Brain (organoid and tissue), 16 donors: ENCODE measurements at places on chromosomes 7 and 10. TPM values are rescaled to one million over a fixed set of nuclear protein-coding genes. Genes with fewer than 3 reads are reported as not detected.

The SLC26A5 gene
- polyA plus RNA-seq: 0.49 TPM

The LRRN3 gene
- polyA plus RNA-seq: 7.2 TPM

The ITGB8 gene
- 2.7 TPM for polyA plus RNA-seq

The SUFU gene
- 14.5 TPM for polyA plus RNA-seq

The GDF10 gene
- polyA plus RNA-seq: 1.1 TPM

The VWC2 gene
- polyA plus RNA-seq: 0.15 TPM

The CALHM1 gene
- polyA plus RNA-seq: 0.37 TPM

DNA sequence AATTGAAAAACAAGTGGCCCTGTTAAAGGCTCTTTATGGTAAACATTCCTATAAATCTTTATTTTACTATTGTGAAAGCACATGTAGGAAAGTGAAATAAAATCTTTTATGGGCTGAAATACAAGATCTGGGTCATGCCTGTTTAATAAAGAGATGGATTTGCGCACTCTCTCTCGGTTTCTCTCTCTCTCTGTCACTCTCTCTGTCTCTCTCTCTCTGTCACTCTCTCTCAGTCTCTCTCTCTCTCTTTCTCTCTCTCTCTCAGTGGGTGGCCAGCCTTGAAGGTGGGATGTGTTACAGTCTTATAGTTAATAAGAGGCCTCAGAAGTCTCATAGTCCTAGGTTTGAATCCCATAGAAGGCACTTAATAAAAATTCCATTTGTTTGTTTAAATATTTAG lies 2.4 kb downstream of the TAC1 start:
- DNase-seq: no peak

DNA sequence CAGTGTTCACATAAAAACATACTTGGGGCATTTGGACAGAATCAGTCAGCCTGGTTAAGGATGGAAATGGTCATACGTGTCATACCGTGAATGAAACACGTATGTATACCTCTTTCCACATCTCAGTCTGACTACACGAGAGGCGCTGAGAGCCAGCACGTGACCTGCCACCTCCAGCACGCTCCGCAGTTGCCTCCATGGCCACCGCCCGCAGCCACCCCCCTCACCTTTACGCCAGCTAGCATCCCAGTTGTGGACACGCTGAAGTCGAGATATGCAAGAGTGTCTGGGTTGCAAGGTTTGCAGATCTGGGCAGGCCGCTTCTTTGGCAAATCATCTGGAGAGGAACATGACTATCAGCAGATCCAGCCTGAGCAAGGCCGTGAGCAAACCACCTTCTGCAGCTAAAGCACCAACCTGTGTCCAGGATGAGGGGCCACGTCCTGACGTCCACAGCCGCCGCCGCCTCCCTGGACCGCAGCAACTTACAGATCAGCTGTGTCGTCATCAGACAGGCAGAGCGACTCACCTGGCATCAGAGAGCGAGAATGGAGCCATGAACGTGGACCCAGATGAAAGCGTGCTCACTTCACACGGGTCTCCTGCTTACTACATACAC lies 209.4 kb downstream of the ZMYND11 start:
- no peak for DNase-seq

DNA sequence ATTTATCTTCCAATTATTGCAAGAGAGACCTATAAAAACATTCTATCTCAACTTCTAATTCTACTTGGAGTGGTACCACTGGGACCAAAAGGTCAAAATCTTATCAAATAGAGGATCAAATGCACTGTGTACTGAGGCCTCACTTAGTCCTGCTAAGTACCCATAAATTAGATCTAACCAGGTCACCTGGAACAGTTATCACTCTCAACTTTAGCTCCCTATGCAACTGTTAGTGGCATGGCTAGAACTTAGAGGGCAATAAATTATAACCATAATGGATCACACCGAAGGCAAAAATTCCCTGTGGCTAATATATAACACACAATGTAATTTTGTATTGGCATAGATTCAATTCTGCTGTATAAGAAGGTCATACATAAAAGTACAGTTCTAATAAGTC lies 428.9 kb downstream of the PCDH15 start:
- no peak for DNase-seq

GRCh38 chr7:156766666-156767065 lies 126.1 kb downstream of the RNF32 start:
- no peak for DNase-seq

DNA sequence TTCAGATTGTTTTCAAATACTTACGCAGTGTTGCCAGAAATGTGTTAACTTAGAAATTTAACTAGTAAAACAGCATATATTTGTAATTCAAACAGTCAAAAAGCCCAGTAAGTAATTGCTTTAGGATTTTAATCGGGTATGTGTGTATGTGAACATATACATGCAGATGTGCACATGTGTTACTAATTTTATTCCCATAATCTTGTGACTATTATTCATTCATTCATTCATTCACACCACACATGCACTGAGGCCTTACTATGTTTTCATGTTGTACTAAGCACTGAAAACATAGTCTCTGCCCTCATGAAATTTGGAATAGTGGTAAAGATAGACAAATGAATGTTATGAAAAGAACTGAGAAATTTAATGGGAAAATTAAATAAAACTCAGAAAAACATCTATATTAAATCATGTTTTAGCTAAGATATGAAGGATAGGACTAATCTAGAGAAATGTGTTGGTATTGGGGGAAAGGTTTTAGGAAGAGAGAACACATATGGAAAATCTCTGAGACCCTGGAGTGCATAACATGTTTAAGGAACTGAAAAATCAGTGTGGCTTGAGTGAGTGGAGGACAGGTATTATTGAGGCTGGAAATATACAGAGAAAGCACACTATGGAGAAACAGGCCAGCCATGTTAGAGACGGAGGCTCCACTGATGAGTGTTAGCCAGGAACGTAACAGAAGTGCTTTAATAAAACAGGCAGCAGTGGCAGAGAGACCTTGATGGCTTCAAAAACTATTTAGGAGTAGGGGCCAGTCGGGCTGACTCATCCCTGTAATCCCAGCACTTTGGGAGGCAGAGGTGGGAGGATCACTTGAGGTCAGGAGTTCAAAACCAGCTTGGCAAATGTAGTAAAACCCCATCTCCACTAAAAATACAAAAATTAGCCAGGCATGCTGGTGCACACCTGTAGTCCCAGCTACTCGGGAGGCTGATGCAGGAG lies 80.3 kb downstream of the HDAC9 start:
- no peak for DNase-seq

DNA sequence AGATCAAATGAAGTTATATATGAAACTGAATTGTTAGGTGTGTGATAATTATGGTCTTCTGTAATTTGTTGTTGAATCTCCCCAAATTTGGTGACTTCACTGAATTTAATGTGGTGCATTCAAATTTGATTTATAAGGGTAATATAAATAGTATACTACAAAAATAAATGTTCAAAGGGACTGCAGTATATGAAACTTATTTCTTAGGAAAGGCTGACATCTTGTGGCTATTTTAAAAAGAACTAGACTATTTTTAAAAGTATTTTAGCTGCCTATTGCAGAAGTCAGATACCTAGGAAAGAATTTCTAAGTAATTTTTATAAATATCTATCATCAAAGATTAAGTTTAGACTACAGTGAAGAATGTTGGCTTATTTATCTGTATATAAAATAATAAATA lies 36.6 kb downstream of the ATRNL1 start:
- DNase-seq: peak; percentile 54

DNA sequence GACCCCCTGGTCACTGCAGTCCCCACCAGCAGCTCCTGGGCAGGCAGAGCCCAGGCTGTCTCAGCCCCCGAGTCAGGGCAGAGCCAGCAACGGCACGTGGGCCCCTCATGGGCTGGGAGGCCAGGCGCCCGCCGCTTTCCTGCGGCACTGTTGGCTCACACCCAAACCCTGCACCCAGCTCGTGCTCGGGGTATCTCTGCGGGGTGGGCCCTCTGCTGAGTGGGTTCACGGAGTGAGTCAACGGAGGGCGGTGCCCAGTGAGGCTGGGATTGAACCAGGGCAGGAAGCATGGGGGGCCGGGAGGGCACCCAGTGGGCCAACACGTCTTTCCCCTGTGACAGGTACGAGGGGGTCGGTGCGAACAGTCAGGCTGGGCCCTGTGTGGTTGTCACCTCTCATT lies 28.9 kb downstream of the ADAP1 start:
- no peak for DNase-seq

DNA sequence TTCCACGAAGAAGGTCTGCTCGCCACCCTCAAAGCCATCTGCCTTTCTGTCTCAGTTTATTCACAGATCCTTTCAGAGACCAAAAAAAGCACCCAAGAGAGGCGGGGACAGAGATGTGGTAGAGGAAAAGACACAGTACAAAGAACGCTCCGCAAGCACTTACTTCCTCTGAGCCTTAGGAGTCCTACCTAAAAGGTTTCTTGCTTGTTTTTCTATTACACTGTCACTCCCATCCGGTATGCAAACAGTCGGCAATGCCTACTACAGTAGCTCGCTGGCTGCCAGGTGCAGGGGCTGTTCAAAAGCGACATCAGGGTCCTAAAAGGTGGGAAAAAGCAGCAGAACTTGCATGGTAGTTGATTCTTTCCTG lies 816 bp downstream of the TECPR1 start:
- no peak for DNase-seq

DNA sequence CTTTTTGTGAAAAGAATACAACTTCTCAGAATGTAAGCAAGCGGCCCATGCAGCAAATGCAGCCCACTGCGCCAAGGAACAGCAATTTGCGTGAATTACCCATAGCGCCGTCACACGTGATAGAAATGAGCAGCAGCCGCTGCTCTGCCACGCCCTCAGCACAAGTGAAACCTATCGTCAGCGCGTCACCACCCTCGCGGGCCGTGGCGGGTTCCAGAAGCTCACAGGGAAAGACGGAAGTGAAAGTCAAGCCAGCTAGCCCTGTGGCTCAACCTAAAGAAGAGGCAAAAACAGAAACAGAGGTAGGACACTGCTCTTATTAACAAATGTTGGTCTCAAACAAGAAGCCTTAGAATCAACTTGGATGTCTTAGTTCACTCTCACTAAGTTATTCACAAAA lies 70.5 kb downstream of the SHH start:
- DNase-seq: no peak

DNA sequence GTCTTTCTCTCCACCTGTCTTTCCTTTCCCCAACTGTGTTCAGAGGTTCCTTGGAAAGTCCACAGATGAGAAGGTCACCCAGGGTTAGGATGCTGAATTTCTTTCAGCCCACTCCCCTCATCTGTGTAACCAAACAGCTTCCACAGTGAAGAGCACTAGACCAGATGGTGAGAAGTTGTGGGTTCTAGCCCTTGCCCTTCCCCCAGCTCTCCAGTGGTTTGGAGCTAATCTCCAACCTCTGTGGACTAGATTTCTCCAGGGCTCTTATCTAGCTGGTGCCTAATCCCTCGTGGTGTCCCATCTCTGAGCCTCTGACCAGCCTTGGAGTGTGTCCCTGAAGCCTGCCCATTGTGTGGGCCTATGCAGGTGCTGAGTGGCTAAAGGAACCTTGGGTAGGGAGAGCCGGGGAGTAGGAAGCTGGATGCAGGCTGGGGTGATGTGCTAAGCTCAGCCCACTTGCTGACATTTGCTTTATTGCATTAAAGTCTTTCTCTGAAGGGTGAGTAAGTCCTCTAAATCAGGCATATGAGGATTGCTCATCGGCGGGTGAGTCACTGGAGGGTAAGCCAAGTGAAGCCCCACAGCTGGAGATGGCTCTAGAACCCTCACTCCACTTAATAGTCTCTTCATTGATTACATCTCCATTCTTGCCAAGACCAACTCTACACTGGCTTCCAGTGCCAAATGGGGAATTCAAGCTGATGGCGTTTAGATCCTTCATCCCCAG lies 14.9 kb downstream of the DUSP5 start:
- no peak for DNase-seq

DNA sequence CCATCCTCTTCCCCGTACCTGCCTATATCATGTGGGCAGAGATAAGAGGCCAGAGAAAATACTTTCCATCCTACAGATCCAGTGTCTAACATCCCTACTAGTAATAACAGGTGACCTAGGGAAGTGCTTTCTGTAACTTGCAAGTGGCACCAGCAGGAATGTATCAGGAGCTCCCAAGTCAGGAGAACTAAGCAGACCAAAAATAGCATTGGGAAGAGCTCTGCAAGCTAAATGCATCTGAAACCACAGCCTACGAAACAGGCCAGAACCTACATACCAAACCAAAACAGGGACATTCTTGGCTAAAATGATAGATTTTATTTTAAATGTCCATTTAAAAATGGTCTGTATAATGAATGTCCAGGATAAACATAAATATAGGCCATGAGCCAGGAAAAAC lies 680.8 kb downstream of the PHTF2 start:
- no peak for DNase-seq

GRCh38 chr7:148108381-148108780 lies 482.2 kb upstream of the C7orf33 start:
- DNase-seq: no peak

GRCh38 chr7:33590916-33591315 lies 314.4 kb upstream of the BMPER start:
- DNase-seq: no peak

DNA sequence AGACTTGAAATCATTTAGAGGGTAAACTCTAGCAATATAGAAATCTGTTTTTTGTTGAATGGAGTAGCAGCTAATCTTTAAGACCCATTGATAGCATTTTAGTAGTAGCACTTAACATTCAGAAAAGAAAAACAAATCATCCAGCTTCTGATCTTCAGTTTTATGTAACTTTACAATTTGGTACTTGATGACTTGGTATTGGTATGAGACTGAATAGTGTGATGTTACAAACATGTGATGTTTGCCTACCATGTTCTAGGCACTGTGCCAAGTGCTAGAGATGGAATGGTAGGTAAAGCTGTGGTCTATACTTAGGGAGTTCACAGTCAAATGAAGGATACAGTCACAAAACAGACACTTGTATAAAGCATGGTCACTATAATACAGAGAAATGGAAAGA lies 21.3 kb downstream of the ZEB1 start:
- DNase-seq: no peak

DNA sequence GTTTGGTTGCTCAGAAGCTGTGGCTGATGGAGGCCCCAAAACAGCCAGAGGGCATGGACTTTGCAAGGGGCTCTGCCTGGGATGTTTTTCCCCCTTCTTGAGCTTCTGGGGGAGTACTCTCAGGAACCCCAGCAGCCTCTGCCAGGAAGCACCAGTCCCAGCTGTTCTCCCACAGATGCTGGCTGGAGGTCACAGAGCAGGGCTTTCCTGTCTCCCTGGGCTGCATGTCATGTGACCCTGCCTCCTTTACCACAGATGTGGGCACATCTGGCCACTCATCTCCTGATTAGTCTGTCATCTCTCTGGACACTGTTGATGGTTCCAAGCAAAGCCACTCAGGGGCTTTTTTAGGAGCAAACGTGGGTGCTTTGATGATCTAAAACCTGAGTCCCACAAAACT lies 136.7 kb downstream of the NEURL1 start:
- no peak for DNase-seq

DNA sequence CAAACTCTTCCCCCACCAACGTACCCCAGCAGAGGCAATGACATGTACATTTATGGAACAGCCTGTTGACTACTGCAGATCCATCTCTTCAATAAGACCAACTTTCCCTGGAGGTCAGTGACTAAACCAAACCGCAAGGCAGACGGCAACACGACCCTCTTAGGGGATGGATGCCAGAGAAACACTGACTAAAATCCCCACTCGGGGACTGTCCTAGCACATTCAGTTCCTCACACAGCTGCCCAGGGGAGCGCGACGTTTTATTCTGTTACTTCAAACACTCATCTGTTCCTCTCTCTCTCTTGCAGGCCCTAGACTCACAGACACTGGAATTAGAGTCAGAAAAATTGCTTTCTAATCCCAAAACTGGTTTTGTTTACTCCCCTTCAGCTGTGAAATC lies 146.5 kb upstream of the PRSS1 start:
- no peak for DNase-seq

- no peak for DNase-seq
Measured at GRCh38 chr10:52967806-52968795, 195.5 kb upstream of the MBL2 start.

GRCh38 chr10:43217563-43218205 lies 49.2 kb downstream of the RASGEF1A start:
- no peak for DNase-seq
